Esophagus squamous epithelium (tissue), 5 donors: ENCODE measurements at places on chromosomes 5 and 9.

GRCh38 chr5:170495825-170496661, 7.8 kb upstream of the KCNIP1 start:
- no peak for DNase-seq

GRCh38 chr5:141762790-141763368, 80.8 kb upstream of the ARAP3 start:
- no peak for DNase-seq

DNA sequence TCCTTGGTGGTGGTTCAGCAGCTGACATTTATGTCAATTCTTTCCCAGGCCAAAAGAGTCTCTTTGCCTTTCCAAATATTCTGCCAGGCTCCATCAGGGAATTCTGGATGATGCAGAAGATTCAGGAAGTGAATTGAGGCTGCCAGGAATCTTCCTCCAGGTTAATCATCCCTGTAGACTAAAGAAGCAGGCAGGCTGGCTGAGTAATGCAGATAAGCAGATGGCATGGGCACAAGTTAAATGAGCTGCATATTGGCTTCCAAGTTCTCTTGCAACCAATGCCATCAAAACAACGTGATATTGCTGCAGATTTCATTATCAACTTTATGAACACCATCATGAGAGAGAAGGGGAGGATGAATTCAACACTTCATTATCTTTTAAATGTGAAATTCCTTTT, 324.5 kb downstream of the KCNN2 start:
- DNase-seq: no peak

- no peak for DNase-seq
These were observed 64.0 kb upstream of the TUSC1 start for GRCh38 chr9:25742256-25742655.

GRCh38 chr5:107381189-107381856, 289.4 kb downstream of the EFNA5 start:
- DNase-seq: no peak

- no peak for DNase-seq
These were observed 140.9 kb downstream of the SAXO1 start for GRCh38 chr9:18891946-18892670.

- no peak for DNase-seq
These were observed 117.8 kb upstream of the OSMR start for GRCh38 chr5:38728029-38728428.

DNA sequence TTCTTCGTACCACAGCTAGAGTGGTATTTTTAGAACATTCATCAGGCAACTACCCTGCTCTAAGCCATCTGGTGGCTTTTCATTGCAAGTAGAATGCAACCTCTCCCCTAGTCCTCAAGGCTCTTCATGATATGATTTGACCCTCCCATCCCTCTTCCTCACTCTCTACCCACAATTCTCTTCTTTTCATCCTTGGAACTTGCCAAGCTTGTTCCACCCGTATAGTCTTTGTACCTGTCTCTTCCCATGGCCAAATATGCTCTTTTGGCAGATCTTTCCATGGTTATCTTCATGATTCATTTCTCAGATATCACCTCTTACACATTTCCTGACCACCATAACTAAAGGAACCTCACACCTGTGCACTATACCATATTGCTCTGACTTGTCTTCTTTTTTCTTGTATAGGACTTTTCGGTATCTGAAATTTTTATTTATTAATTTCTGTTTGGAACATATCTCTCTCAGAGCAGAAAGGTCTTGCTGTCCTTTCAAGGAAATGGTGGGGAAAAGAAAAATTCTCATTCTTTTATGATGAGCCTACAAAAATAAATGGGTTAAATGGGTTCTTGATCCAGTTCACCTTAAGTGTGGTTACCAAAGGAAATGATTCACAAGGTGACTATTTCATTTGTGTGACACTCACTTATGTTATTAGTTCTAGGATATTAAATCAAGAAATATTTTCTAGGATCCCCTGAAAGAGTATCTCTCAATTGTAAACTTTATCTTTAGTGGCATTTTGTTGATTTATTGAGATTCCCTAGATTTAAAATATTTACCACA, 3.7 kb upstream of the CD274 start:
- no peak for DNase-seq

- DNase-seq: no peak
These were observed 39.6 kb upstream of the SYNPO start for GRCh38 chr5:150600616-150601490.
